Astrocyte of the spinal cord (primary cell): ENCODE measurements at places on chromosomes 13 and 19.

DNA sequence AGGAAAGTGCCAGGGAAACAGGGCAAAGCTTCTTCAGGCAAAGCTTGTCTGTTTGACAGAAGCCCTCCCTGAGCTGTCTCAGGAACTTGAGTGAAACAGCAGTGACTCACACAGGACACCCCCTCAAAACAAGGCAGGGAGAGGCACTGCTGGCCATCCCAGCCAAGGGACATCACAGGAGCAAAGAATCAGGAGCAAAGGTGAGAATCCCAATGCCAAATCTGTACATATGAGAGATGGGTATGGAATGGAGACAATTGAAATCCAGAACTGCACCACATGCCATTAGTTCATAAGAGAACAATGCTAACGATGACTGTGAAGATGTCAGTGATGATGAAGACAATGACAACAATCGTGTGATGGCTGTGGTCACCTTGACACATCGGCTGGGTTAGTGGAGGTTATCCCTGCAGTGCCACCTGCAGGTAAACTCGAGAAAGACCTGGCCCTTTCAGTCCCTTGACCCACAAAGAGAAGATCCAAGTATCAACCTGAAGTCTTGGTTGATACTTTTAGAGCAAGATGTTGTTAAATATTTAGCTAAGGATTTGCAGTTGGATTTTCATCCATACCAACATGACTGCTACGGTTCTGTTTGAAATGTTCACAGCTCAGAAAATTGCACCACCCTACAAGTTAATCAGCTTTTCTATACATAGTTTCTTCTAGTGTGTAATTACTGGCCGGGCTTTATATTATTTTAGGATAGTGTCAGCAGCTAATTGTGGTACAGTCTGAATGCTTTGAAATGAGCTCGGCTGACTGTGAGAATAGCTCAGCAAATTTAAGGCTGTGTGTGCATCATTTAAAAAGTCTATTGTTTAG is 42.0 kb upstream of the IPO5 start:
- peak; percentile 27 for DNase-seq

GRCh38 chr13:78940455-78941130 is 281.6 kb upstream of the OBI1 start:
- no peak for DNase-seq

GRCh38 chr13:66830940-66831716 is 399.0 kb downstream of the PCDH9 start:
- DNase-seq, result no peak

DNA sequence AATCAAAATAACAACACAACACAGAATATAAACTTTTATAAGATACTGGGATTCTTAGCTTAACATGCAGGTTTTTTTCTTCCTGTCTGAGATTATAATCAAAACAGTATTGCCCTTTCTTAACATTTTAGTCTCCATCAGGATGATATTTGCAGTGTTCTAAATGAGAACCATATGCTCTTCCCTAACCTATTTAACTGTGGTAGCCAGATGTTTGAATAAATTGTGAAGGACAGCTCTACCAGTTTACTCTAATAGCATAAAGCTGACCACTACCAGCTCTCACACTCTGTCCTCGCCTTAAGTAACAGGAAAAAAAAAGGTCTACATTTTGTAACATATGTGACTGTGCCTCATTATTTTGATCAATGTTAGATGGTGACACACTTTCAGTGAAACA is 618.7 kb upstream of the SGCG start:
- no peak for DNase-seq
